Kidney epithelial cell (primary cell): ENCODE measurements at places on chromosomes 11 and 22.

DNA sequence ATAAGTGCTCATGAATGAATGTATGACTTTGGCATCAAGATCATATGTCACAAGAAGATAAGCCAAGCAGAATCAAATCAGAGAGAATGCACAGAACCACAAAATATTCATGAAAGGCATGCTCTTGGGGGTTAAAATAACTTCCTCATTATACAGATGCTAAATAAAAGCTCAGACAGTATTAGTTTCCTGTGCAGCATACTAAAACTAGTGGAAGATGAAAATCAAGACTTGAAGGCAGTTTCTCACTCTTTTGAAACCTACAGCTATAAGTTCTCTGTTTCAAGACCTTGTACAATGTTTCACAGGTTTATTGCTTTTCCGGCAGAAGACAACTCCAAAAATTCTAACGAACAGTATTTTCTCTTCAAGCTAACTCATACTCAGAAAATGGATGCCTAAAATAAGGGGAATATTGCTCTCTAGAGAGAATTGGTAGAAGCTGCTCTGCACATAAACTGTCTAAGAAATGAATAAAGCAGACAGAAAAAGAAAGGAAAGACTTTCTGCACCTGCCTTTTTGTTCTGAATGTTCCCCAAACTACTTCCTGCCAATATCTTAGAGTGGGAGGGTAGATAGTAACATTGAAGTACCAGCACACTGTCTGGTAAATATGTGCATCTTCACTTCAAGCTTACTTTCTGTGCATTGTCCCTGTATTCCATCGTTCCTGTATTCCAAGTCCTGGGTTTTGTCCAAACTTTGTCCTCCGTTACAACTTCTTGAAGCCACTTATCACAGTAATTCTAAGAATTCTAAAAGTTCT, 639.4 kb upstream of the FAT3 start:
- DNase-seq = no peak

- DNase-seq = no peak
Measured at GRCh38 chr11:9056467-9056866, 34.9 kb downstream of the SCUBE2 start.

GRCh38 chr11:58923300-58923788, 15.9 kb upstream of the GLYATL1 start:
- peak; percentile 60 for DNase-seq

DNA sequence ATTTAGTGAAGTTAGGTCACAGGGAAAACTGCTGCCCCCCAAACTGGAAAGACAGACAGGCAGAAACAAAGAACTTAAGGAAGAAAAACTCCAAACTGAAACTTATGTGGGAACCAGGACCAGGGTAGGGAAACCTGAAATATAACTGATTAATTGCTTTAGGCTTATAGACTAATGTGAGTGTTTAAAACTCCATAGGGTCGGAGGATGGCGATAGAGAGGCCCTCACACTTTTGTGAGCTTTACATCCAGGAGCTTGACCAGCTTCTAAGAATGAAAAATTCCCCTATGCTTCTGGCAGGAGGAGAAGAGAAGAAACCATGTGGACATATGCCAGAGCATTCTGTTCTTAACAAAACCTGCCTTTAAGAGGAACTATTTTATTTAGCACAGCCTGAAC, 598.6 kb downstream of the NELL1 start:
- DNase-seq = no peak

- DNase-seq = no peak
Measured at GRCh38 chr11:46643531-46643930, 26.2 kb downstream of the ATG13 start.

GRCh38 chr11:8333376-8333775, 69.7 kb upstream of the LMO1 start:
- DNase-seq = no peak

GRCh38 chr11:69771466-69771865, 3.7 kb downstream of the FGF4 start:
- no peak for DNase-seq

- no peak for DNase-seq
Measured at GRCh38 chr11:72576243-72576595, 98.0 kb downstream of the PDE2A start.

- no peak for DNase-seq
Measured at GRCh38 chr11:62910141-62910882, 10.9 kb downstream of the CHRM1 start.

DNA sequence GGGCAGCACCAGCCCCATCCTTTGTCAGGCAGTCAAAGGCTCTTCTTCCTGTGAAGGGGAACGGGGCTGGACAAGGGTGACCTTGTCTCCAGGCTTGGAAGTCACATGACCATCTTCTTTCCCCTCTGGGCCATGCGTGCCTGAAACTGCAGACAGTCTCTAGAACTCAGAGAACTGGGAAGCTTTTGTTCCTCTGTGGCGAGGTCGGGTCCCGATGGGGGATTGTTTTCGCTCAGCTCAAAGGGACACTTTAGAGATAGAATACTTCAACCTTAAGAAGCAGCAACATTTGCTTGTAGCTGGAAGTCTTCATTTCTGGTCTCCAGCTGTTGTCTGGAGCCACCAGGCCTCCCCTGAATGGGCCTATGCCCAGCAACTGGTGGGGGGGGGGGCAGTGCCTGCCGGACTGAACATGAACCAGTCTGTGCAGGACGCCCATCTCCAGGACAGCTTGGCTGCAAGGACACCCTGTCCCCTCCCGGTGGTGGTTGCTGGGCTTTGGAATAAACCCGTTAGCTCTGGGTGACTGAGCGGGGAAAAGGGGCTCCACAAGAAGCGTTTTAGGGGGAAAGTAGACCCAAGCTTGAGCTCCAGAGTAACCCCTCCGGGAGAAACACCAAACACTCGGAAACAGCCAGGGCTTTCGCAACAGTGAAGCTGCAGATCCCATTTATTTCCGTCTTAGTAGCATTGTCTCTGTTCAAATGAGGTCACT, 55.7 kb upstream of the EMID1 start:
- DNase-seq = no peak

DNA sequence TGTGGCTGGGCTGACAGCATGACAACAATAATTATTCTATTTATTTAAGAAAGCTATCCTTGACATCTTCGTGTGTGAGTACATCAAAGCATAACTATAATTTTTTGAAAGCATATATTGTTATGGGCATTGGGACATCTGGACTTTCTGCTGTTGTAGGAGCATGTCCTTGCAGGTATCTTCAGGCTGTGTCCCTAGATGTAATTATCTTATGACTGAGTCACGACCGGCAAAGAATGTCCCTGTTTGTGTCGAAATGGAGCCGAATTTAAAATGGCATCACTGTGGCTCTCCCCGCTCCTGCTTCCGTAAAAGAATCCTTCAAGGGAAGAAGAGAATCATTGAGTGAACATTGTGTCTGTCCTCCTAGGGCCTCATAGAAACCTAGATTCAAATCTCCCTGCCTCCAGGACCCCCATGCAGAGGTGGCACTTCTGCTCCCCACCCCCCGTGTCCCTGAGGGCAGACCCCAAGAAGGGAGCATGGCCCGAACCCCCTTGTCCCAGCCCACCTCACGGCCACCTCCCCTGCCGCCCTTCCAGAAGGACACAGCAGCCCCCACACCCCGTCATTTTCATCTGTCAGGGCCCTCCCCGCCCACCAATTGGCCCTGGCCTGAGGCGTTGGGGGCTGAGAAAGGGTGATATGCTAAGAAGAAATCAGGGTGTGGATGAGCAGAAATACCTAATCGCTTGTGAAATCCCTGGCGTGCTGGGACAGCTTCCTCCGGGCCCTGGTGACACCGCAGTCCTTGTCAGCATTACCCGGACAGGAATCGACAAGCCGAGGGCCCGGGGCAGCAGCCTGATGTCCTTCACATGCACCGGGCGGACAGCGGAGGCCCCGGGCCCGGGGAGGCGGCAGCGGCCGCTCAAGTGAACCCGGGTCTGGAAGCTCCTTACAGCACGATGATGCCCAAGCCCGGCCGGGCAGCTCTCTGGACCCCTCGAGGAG, 48.6 kb upstream of the SLC22A12 start:
- no peak for DNase-seq

DNA sequence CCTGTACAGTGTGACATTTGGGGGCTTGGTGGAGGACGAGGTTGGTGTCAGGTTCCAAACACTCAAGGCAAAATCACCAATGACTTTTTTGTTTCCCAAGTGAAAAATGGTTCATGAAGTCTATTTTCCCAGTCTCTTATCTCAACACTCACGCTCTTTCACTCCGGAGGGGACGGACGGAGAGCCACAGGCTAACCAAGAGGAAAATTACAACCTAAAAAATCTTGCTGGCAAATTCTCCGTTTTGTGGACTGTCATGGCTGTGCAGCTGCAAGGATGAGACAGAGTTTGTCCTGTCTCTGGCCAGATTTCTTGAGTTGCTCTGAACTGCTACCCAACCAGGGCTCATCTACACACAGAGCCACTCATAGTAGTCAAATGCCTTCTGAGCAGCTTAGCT, 101.2 kb downstream of the ABTB2 start:
- DNase-seq = no peak

DNA sequence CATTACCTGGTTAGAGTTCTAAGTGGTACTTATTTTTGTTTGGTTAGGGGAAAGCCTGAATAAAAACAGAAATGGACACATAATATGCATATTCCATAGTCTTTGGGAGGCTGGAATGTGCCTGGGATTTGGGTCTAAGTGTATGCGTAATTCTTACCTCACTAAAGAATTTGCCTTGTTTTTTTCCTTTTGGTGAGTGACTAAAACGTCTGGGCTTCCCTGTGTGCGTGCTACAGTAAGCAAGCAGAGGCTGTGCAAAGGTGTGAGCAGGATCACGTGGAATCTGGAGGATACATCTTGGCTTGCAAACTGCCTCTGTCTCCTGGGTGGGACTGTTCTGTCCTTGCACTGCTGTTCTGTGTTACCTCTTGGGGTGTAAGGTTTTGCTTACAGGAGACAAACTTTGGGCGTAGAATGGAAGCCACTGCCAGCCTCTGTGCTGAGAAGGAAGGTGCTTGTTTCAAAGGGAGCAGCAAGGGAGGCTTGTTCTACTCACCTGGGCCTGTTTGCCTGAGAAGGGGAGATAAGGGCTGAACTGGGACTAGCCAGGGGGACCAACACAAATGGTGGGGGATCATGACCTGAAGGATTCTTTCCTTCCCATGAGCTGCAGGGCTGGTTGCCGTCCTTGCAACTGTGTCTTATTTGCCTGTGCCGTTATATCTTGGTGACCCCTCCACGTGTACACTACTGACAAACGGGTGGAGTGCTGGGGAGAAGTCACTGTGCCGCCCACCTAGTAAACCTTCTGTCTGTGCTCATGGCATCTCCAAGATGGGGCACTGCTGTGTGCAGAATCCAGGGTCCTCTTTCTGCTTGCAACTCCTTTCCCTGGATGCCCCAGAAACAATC, 4.5 kb downstream of the NEAT1 start:
- DNase-seq = no peak

GRCh38 chr22:30869667-30870395, 98.7 kb downstream of the MORC2 start:
- no peak for DNase-seq

- no peak for DNase-seq
Measured at GRCh38 chr11:41461057-41461681, 1.7 kb upstream of the LRRC4C start.

DNA sequence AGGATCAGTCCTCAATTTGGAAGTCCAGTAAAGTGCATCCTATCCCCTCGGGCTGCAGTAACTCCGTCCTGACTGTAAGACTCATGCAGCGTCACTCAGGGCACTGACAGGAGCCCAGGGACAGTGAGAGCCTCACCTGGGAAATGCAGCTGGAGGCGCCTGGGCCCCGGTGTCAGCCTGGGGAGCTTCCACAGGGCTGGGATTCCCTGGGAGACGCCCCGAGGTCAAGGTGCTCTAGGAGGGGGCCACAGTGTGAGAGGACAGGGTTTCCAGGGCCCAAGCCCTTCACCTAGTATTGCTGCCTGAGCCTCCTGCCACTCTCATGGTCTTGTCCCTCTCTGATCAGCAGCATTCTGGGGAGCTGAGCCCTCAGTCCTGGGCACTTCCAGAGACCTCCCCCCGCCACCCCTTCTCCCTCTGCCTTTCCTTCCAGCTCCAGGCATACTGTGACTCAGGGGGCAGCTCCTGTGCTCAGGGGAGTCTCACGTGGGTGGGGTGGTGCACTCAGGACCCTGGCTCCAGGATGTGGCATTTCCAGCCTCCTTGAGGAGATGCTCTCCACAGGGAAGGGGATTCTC, 99.1 kb upstream of the IGLL5 start:
- no peak for DNase-seq

- peak; percentile 79 for DNase-seq
Measured at GRCh38 chr22:24727218-24727851, 47.2 kb downstream of the PIWIL3 start.

- DNase-seq = no peak
Measured at GRCh38 chr11:126115127-126115495, 52.4 kb upstream of the CDON start.

DNA sequence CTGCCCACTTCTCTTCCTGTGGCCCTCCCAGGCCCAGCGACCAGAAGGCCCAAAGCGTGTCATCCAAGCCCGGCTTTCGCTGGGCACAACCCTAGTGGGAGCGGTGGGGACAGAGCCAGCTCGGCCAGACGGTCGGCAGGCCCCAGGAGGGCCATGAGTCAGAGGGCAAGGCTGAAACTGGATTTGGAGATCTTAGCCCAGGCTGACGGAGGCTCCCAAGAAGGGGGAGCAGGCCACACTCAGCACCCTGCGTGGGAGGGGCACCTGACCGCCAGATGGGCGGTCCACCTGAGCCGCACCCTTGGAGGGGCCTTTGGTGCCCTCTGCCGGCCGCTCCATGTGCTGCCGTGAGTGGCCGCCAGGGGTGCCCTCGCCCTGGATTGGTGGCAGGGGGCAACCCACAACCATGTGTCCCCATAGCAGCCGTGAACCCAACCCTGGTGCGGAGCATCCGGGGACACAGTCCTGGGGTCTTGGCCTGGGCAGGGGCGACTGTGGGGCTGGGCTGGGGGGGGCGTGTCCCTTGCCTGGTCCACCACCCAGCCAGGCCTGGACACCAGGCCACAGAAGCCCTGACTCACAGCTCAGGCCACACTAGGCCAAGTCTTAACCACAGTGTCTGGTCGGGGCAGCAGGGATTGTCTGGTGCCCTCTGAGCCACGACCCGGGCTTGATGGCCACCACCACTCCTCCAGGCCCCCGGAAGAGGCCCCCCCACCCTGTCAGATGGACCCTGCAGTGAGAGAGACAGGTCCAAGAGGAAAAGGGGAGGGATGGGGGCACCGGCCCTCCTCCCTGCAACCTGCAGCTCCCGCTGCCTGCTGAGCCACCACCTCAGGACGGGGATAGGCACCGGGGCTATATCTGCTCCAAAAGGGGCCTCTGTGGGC, 19.2 kb upstream of the TALDO1 start:
- peak; percentile 76 for DNase-seq

- peak; percentile 9 for DNase-seq
Measured at GRCh38 chr11:87290304-87290922, 252.7 kb downstream of the TMEM135 start.

DNA sequence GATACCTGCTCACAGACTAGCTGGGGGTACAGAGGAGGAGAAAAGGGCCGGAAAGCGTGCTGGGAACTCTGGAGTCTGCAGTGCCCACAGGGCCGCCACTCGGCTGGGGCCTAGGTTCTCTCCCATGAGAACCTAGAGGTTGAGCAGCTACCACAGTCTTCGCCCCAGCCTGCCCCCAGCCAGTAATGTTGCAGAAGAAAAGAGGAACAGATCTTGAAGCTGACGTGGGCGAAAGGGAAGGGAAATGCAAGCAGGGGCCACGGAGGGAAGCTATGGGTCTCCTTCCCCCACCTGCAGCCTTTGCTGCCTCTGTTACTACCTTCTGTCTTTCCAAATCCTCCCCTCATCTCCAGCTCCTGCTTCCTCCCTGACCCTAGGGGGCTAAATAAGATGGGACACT, 28.8 kb upstream of the P2RY2 start:
- no peak for DNase-seq
